ENCODE measurements at places on chromosomes 16 and 17. TPM values are rescaled to one million over a fixed set of nuclear protein-coding genes. Genes with fewer than 3 reads are reported as not detected.

GRCh38 chr16:14193316-14193871 lies 122.3 kb downstream of the MRTFB start:
- DNase-seq, result no peak

- no peak for DNase-seq
Observed at GRCh38 chr16:61313931-61314330, 722.3 kb downstream of the CDH8 start.

- no peak for DNase-seq
Observed at GRCh38 chr16:48446534-48446920, 61.3 kb upstream of the SIAH1 start.

DNA sequence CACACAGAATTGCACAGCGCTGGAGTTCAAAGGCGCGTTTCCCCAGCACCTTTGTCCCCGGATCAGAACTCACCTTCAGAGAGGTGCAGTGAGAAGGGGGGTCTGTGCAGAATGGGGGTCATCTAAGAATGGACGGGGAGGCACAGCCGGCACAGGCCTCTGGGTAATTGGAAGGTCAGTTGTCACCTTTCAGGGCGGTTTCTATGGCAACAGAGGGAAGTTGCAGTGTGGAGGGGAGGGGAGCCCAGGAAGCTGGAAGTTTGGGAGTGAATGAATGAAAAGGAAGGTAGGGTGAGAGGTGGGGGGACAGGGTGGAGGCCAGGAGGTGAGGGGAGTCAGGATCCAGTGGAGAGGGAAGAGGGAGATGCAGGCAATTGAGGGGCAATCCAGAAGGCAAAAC lies 12.4 kb upstream of the KCNG4 start:
- no peak for DNase-seq

- DNase-seq, result no peak
Observed at GRCh38 chr17:49108318-49108717, 24.3 kb upstream of the B4GALNT2 start.

DNA sequence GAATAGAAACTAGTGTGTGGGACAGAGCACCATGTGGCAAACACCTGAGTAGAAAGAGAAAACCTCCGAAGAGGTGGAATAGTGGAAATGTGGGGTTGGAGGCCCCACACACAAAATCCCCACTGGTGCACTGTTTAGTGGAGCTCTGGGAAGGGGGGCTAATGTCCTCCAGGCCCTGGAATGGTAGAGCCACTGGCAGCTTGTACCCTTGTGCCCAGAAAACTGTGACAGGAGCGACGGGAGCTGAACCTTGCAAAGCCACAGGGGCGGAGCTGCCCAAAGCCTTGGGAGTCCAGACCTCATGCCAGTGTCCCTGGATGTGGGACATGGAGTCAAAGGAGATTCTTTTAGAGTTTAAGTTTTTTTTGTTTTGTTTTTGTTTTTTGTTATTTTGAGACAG lies 50.6 kb downstream of the RNF112 start:
- DNase-seq, result no peak

Gene GPR142
- total RNA-seq, result not detected

DNA sequence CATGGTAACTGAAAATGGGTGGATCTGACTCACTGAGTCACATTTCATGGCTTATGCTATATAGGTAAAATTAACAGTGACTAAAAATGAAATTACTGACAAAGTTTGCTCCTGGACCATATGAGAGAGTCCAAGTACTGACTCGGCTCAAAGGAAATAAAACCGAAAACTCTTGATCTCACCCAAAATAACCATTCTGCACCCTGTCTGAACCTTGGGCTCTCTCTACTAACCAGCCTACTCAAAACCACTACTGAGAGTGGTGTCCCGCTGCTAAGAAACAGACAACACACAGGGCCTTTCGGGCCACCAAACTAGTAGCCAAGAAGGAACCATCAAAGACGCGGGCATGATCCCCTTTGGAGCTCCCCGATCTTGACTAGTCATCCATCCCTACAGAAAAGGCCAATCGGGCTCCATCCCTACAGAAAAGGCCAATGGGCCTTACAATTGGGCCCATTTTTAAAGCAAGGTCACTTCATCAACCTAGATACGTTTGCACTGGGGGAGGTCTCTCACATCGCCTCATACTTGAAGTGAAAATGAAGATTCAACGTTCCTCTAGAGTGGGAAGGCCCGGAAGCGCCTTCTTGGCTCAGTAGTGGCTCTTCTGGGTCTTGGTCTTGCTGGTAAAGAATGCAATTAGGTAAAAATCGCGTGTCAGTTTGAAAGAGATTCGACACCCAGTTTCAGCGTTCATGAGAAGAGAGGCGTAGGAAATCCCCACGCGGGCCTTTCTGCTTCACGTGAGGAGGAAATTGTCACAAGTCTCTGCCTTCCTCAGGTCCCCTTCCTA lies 720 bp upstream of the ZPBP2 start:
- no peak for DNase-seq

- DNase-seq, result no peak
Observed at GRCh38 chr16:83895942-83896341, 3.0 kb upstream of the MLYCD start.

GRCh38 chr17:39104046-39104445 lies 47.4 kb downstream of the PLXDC1 start:
- peak; percentile 60 for DNase-seq

Gene DPEP3
- total RNA-seq, result not detected

DNA sequence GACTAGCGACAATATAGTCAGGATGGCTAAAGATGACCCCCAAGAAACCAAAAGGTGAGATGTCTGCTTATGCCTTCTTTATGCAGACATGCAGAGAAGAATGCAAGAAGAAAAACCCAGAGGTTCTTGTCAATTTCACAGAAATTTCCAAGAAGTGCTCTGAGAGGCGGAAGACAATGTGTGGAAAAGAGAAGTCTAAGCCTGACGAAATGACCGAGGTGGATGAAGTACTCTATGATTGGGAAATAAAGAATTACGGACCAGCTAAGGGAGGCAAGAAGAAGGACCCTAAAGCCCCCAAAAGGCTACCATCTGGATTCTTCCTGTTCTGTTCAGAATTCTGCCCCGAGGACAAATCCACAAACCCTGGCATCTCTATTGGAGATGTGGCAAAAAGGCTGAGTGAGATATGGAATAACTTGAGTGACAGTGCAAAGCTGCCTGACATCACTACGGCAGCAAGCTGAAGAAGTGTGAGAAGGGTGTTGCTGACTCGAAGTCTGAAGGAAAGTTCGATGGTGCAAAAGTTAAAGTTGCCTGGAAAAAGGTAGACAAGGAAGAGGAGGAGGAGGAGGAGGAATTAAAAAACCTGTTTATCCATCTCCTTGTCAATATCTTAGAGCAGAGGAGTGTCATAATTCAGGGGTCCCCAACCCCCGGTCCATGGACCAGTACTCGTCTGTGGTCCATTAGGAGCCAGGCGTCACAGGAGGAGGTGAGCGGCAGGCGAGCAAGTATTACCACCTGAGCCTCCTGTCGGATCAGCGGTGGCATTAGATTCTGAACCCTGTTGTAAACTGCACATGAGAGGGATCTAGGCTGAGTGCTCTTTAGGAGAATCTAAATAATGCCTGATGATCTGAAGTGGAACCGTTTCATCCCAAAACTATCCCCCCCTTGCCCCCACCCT lies 25.1 kb upstream of the ADGRG1 start:
- no peak for DNase-seq

DNA sequence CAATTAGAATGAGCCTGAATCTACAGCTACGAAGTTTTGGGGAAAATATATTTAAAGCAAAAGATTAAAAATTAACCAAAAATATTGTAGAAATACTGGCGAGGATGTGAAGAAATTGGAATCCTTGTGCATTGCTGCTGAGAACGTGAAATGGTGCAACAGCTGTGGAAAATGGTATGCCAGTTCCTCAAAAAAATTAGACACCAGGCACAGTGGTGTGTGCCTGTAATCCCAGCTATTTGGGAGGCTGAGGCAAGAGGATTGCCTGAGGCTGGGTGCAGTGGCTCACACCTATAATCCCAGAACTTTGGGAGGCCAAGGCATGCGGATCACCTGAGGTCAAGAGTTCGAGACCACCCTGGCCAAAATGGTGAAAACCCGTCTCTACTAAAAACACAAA lies 119.9 kb upstream of the TMEM97 start:
- no peak for DNase-seq

DNA sequence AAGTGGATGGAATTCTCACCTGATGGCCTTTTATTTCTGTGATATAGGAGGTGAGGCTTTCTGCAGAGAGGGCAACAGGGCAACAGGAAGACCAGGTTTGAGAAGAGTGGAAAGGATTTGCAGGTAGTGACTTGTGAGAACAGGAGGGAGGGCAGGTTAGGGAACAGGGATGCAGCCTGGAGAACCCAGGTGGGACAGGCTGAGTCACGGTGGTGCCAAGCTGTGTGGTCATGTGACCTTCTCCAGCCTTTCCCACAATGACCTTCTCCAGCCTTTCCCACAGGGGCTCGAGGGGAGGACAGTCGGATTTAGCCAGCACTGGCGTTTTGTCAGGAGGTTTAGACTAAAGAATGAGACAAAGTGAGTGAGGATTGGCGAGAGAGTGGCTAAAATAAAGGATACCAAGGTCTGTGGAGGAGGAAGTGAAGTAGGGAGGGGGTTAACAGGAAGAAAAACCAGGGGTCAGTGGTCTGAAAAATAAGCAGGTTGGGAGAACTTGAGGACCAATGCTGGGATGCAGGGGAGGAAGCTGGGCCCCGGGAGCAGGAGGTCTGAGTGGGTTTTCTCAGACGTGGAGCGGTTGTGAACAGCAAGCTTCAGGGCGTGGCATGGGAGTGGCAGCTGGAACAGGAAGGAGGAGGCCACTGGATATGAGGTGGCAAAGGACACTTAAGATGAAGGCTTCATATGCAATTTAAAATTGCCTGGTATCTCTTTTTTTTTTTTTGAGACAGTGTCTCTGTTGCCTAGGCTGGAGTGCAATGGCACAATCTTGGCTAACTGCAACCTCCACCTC lies 37.7 kb downstream of the DNAH2 start:
- no peak for DNase-seq

DNA sequence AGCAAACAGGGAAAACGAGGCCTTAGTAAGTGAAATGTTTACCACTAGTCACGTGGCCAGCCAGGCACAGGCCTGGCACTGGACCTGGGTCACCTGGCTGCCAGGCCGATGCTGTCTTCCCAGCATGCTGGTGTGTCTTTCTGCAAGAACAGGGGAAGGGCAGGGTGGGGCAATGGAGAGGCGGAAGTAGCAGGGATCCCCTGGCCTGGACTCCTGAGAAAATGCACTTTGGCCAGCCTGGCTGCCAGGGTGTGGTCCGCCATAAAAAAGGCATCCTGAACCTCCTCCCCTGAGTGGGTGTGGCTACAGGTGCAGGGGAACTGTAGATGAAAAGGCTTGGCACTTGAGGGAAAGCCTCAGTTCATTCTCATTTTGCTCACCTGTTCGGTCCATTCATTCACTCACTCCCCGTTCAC lies 1.0 kb upstream of the ANKRD40CL start:
- peak; percentile 89 for DNase-seq

DNA sequence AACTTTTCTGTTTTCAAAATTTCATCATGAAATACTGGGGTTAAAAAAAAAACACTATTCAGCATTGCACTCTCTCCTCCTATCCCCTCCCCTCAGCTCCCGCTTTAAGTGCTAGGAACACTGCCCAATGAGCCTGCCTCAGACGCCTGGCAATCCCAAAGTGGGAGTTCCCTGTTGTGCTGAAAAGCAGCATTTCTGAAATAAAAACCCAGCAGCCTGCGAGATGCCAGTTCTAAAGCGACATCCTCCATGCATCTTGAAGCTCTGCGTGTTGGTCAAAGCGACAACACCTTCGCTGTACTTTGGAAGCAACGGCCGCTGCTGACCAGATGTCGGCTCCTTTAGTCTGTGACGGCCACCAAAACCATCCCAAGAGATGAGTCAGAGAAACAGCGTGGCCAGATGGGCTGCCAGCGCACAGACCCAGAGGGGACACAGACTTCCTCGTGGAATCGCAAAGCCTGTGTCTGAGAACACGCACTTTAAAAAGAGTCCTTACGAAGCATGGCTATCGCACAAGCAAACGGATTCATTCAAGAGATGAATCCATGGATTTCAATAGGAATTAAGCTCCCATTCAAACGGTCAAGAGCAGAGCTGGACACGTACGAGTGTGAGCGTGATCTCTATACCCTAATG lies 32.8 kb downstream of the FBXO31 start:
- DNase-seq, result no peak

Gene KRT32
- total RNA-seq, result not detected

Gene CLEC10A
- 0.24 TPM for total RNA-seq

Gene HSPB9
- not detected for total RNA-seq

DNA sequence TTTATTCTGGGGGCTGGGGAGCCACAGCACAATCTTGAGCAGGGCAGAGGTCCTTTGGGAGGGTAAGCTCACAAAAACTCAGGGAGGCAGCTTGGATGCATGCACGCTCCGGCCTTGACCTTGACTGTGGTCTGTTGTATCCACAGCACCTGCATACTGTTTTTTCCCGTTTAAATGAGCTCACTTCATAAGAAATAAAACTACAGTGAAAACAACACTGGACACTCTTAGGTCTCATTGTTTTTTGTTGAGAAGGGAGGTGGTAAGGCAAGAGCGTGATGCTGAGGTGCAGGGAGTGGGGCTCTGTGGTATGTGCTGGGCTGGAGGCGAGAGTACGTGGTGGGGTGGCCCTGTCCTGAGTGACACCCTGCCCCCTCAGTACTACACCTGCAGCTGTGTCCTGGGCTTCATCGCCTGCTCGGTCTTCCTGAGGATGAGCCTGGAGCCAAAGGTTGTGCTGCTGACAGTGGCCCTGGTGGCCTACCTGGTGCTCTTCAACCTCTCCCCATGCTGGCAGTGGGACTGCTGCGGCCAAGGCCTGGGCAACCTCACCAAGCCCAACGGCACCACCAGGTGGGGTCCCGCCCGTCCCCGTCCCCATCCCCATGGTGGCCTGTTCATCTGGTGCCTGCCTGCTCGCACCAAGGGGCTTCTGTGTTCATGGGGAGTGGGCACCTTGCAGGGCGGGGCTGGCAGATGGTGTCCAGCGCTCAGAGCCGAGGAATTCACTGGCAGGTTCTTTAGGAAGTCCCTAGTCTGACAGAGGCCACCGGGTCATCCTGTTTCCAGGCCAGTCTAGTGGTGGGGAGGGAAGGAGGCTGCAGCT lies 44.2 kb downstream of the ADCY7 start:
- peak; percentile 3 for DNase-seq
